Lower lobe of right lung (tissue), 2 donors: ENCODE measurements at places on chromosomes 11 and 22.

GRCh38 chr22:45770506-45770905, 98.9 kb downstream of the ATXN10 start:
- no peak for DNase-seq

GRCh38 chr11:16412525-16413172, 56.3 kb upstream of the SOX6 start:
- no peak for DNase-seq

DNA sequence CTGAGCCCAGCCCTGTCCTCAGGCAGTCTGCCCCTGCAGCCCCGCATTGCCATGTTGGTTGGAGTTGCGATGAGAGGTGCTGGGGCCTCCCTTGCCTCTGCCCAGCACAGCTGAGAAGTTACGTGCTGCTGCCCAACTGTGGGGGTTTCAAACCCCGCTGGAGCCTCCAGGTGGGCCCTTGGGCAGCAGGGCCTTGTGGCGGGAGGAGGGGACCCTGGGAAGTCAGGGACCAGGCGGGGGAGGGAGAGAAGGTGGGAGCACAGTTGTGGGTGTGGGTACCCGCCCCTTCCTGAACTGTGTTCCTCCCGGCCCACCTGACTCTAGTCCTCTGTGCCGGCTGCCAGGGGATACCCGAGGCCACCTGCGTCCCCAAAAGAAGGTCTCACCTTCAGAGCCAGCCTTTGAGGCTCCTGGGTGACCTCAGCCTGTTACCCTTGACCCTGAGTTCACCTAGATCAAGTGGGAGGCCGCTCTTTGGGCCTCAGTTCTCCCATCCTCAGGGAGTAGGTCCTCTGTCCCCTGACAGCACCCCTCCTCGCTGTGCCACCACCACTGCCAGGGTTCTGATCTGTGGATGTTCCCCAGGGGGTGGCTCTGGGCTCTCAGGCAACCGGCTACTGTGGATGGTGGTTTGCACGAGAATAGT, 7.7 kb upstream of the CCDC188 start:
- no peak for DNase-seq

DNA sequence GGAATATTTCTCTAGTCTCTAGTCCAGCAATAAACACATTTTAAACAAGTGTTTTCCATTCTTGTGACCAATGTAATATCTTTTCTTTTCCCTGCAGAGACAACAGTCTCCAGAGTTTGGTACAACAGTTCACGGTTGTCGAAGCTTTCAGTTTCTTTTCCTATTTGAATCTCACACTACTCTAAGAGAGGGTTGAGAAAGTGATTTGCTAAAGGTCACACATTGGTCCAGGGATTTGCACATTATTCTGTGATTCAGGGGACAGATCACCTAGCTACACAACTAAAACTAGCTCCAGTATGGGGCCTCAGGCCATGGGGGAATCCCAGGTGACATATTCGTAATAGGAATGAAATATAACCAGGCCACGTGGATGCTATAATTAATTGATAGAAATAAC, 132.5 kb downstream of the HIPK3 start:
- DNase-seq = no peak

DNA sequence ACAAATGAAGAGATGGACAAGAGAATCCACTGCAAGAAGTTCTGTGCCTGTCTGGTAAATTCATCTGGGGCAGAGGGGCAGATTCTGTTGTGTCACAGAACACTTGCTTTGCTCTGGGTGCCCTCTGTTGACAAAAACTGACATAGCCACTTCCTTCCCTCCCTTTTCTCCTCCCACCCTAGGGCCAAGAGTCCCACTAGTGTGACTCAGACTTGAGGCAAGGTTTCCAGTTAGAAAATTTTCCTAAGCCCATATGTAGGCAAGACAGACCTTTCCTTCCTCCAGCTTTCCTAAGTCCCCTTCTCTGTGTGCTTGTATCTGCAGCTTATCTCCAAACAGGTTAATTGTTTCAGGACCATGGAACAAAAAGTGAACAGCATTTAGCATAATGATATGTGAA, 106.8 kb downstream of the RBFOX2 start:
- no peak for DNase-seq

GRCh38 chr11:57604296-57605027, 7.0 kb downstream of the SERPING1 start:
- DNase-seq = no peak

- no peak for DNase-seq
Observed at GRCh38 chr11:35178873-35179272, 39.9 kb downstream of the CD44 start.

DNA sequence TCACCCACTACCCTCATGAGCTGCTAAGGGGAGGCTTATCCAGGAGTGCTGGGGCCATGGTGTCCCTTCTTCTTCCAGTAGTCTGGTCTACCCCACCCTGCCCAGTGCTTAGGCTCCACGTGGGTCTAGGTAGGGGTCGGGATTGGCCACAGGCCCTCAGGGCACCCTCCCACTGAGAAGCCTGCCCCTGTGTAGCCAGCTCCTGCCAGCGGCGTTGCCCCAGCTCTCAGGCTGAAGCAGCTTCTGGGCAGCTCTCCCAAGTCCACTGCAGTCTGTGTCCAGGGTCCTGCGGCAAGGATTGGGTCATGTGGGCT, 24.0 kb upstream of the RIC3 start:
- no peak for DNase-seq

DNA sequence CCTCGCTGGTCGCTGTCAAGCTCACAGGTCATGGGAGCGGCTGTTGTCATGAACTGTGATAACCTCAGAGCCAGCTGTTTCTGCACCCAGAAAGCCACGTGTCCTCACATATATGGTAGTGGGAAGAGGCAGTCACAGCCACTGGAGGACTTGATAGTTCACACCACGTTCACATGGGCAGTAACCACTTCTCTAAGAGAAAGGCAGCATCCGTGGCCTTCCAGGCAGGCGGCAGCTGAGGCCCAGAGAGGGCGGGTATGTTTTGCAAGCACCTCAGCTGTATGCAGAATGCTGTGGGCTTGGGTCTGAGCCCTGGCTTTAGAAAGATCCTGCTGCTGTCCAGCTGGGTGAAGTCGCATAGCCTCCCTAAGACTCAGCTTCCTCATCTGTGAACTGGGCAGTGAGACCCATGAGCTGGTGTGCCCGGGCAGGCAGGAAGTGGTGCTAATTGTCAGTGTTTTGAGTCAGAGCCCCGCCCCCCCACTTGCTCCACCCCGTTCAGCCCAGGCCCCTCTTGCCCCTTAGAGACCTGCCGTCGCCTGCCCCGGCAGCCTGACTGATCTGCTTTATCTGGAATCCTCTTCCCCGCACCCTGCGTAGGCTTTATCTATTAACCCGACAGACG, 13.3 kb downstream of the TTC38 start:
- peak; percentile 48 for DNase-seq

DNA sequence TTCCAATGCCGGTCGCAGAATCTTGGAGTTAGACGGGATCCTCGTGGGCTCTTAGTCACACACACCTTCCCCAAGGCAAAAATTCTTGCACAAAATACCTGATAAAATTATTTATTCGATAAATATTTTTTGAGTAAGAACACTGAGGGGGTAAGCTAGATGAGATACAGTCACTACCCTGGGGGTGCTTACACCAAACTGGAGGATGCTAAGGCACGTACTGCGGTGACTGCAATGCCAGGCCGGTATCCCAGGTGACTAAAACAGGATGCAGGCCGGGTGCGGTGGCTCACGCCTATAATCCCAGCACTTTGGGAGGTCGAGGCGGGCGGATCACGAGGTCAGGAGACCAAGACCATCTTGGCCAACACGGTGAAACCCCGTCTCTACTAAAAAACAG, 1.7 kb upstream of the MRTFA start:
- no peak for DNase-seq

GRCh38 chr11:105574974-105575373, 34.9 kb upstream of the GRIA4 start:
- no peak for DNase-seq

GRCh38 chr11:86255896-86256295, 11.3 kb downstream of the EED start:
- no peak for DNase-seq

- no peak for DNase-seq
Observed at GRCh38 chr11:11810764-11811726, 30.7 kb upstream of the USP47 start.

DNA sequence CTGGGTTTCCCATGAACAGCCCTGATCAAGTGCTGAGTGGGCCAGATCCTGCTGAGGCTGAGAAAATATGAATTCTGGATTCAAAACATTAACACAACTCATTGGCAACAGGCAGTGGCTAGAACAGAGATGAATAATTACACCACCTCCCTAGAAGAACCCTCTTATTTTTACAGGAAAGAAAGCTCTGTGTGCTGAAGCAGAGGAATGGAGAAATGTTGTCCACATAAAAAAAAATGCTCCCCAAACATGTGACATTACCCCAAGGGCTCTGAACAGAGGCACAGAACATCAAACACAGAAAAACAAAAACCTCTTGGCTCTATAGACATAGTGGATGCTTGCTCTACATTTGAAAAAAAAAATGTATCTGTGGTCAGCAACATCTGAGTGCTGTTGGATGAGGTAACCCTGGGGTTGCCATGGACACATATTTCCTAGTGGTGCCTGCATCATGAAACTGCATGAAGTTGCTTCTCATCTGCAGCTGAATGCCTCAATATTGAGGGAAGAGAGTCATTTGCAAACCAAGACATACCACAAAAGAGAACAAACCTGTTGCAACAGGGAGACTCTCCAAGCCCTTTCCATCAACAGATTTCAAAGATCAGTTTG, 98.8 kb downstream of the SNX19 start:
- no peak for DNase-seq

GRCh38 chr11:65218446-65218845, 36.7 kb downstream of the CAPN1 start:
- DNase-seq = no peak

DNA sequence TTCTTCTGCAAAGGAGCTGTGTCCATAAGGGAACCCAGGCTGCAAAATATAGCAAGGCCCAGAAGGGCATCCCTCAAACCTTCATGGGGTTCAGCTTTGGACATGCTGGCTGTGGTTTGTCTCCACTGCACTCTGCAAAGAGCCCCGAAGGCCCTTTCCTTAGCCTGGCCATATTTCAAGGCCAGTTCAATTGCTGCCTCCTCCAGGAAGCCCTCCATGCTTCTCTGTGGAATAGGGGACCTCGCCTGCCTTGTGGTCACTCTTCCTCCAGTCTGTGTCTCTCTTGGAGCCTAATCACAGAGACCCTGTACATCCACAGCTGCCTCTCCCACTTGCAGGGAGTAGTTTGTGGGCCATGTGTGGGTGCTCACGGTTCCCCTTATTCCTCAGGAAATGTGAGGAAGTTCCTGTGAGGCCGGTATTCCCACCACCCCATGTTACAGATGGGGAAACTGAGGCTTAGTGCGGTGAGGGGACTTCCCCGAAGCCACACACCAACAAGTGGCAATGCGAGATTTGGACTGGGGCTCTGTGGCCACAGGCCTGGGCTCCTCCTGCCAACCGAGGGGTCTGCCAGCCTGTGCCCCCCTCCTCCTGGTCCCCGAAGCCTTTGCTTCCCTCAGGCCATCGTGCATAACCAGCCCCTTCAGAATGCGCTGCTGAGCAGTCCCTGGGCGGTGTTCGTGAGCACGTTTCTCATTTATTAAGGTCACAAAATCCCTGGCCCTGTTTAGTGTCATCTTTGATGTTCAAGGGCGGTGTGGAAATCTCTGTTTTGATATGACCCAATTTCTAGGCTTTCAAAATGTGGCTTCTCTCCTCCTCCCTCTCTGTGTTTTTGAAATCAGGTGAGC, 65.8 kb downstream of the PARVB start:
- DNase-seq = no peak

- no peak for DNase-seq
Observed at GRCh38 chr22:19518635-19519034, 5.6 kb downstream of the CLDN5 start.

GRCh38 chr11:65086809-65087208, 2.8 kb downstream of the ZFPL1 start:
- no peak for DNase-seq

DNA sequence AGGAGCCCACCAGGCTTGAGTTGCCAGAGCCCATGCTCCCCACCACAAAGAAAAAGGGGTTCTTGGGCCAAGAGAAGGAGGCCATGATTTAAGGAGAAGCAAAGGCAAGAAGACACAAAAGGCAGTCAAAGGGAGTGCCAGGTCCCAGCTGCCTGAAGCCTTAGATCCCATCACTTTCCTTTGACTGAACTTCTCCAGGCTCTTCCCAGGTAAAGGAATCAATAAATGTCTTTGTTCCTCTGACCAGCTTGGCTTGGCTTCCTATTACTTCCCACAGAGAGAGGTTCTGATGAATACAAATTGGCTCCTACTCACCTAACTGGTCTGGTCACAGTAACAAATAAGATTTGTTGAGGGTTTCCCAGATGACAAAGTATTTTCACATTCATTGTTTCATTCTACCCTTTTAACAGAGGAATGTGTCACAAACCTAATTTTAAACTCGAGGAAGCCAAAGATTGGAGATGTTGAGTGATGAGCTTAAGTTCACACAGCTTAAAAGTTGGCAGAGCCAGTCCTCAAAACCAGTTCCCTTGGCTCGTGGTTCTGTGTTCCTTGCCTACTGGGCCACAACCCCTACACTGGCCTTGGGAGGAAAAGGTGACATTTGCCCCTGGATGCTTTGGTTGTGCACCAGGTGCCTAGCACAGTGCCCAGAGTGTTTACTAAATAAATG, 96.4 kb upstream of the SESN3 start:
- no peak for DNase-seq

DNA sequence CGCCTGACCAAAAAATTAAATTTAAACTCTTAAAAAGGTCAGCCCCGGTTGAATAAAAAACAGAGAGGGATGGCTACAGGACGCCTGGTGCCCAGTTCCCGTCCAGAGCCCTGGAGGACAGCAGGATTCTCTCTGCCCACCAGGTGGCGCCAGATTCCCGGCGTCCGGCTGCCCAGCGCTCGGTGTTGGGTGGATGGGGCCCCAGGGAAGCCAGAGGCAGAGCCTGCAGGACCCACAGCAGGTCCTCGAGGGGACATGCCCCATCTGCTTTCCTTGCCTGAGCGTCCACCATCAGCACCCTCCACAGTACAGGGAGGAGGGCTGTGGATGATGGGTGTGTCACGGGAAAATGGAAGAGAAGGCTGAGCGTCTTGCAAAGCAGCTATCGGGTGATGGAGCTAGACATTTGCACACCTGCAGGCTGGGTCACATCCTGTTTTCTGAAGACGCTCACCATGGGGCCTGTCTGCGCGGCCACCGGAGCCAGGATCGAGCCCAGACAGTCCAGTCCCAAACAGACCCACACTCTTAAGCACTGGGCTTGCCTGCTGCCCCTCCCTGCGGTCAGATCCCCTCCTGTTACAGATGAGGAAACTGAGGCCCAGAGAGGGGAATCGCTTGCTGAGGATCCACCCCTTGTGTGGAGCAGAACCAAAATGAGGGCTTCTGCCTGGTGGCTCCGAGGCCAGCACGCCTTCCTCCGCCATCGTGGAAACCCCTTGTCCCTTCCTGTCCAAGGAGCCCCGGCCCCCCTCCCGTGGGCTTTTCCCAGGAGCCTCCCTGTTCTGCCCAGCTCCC, 18.5 kb upstream of the CBX7 start:
- DNase-seq = peak; percentile 89

- no peak for DNase-seq
Observed at GRCh38 chr11:134024420-134025081, 44.3 kb upstream of the JAM3 start.

GRCh38 chr11:55172734-55173415, 89.1 kb upstream of the TRIM48 start:
- DNase-seq = no peak

- no peak for DNase-seq
Observed at GRCh38 chr11:1157645-1158591, at the start of gene MUC5AC. MUC5AC (plus strand) TSS chr11:1157953; CDS start chr11:1158000, 47 bp downstream.

- no peak for DNase-seq
Observed at GRCh38 chr22:47627556-47628253, 865.3 kb downstream of the TBC1D22A start.

GRCh38 chr11:99257131-99257530, 236.4 kb downstream of the CNTN5 start:
- no peak for DNase-seq
